Spleen (tissue), 13 donors: ENCODE measurements at places on chromosomes 6 and 20. TPM values are rescaled to one million over a fixed set of nuclear protein-coding genes. Genes with fewer than 3 reads are reported as not detected.

LHFPL5 gene
- not detected for total RNA-seq

DNAJC5 gene
- 65.4 TPM for total RNA-seq

MEI4 gene
- total RNA-seq, result 0.26 TPM

BTNL2 gene
- total RNA-seq, result not detected

ZC3H12D gene
- 20.2 TPM for total RNA-seq

CLIC5 gene
- total RNA-seq, result 65.0 TPM

ACSS2 gene
- 34.5 TPM for total RNA-seq

COQ3 gene
- 3.7 TPM for total RNA-seq

GGTLC1 gene
- total RNA-seq, result not detected

CRIP3 gene
- total RNA-seq, result 7.5 TPM

LAMA4 gene
- 2.3 TPM for total RNA-seq

CGAS gene
- total RNA-seq, result 15.5 TPM

SSR1 gene
- total RNA-seq, result 71.2 TPM

C20orf144 gene
- total RNA-seq, result not detected

SYCP2L gene
- 0.20 TPM for total RNA-seq

IP6K3 gene
- 3.8 TPM for total RNA-seq

ANKRD66 gene
- not detected for total RNA-seq

ITCH gene
- 64.7 TPM for total RNA-seq

TCF15 gene
- total RNA-seq, result 0.22 TPM
